ENCODE measurements at places on chromosomes 4 and X.

- DNase-seq: no peak
Observed at GRCh38 chrX:40244980-40245379, 147.2 kb upstream of the BCOR start.

GRCh38 chr4:16269240-16269639 lies 43.0 kb upstream of the TAPT1 start:
- DNase-seq: no peak

DNA sequence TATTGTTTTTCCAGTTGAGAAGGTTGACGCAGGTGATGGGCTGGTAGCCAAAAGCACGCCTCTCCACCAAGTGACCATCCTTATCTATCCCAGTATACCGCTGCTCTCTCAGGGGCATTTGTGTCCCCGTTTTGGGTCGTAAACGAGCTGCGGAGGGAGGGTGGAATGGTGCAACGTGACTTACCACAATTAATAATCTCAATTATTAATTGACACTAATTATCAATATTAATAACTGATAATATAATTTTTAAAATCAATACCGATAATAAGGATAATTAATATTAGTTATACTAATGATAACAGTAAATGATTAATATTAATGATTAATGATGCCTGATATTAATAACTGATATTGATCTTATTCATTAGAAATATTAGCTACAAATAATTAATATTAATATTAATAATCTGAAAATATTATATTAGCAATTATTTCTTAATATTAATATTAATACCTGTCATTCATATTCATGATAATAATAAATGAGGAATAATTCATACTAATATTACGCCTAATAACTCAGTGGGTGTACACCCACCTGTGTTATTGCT lies 56.1 kb downstream of the OTOP1 start:
- DNase-seq: no peak

DNA sequence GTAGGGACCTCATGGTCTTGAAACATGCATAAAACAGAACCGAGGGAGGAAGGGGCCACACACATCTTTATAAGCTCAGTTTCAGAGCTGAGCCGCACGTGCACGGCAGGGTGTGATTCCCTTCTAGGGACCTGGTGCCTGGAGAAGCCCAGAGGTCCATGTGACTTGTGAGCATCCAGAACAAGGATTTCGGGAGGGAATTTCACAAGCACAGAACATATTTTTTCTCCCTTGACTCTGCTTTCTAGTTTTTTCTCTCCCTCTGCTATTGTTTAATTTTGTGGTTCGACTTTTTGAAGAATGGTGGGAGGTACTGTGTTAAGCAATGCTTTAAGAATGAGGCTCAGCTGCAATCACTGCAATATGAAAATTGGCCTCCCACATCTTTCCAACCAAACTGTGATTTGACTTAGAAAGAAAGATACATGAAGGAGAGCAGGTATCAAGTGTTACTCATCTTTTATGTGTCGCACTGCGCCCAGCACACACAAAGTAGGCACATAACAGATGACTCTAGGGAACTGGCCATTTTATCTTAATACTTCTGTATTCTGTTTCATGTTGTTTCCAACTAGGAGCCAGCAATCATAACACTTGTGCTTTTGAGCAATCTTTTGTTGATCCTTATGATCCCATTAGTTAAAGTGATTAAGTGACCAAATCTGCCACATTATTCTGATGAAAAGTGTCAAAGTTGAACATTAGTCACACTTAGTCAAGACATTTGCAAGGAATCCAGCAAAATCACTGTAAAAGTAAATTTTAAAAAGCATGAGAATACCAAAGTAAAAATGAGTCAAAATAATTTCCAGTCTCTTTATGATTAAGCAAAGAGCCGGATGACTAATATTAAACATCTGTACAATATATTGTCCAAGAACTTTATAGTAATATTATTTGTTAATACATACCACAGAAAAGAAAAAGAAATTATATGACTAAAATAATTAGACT lies 86.4 kb downstream of the SHISA3 start:
- DNase-seq: no peak

DNA sequence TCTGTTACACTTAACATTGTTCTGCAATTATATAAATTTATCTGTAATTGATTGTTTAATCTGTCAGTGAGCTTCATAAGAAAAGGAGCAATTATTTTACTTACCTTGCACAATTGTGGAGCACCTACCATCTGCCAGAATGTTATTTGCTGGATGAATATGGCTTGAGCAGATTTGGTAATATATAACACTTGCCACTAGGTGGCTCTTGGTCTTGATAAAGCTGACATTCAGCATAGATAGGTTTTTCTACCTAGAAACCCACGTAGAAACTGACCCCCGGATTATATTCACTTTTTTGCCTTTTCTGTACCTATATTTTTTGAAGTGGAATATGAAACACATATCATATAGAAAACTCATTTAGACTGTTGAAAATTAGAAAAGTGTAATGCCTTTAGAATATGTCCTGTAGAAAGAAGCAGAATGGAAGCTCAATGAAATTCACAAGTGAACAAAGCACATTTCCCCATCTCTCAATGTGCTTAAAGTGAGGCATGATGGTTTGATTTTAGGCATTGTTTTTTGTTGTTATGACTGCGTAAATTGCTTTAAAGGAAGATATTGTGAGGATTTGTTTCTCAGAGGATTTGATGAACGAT lies 9.5 kb downstream of the RBPJ start:
- DNase-seq: no peak

DNA sequence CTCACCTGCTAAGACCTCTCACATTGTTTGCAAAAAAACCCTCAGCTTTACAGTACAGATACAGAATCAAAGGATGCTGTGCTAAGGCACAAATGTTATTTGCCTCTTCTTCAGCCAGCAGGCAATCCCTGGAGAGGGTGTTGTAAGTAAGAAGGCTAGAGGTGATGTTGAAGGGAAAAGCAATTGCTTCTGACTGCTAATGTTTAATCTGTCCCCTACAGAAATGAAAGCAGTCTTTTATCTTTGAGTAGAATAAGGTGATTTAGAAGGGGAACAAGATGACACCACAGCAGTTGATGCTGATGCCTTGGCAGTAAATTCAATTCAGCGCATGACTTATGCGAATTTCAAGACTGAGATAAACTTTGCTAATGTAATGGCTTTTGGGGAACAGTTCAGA lies 1064.8 kb upstream of the IGFBP7 start:
- no peak for DNase-seq

DNA sequence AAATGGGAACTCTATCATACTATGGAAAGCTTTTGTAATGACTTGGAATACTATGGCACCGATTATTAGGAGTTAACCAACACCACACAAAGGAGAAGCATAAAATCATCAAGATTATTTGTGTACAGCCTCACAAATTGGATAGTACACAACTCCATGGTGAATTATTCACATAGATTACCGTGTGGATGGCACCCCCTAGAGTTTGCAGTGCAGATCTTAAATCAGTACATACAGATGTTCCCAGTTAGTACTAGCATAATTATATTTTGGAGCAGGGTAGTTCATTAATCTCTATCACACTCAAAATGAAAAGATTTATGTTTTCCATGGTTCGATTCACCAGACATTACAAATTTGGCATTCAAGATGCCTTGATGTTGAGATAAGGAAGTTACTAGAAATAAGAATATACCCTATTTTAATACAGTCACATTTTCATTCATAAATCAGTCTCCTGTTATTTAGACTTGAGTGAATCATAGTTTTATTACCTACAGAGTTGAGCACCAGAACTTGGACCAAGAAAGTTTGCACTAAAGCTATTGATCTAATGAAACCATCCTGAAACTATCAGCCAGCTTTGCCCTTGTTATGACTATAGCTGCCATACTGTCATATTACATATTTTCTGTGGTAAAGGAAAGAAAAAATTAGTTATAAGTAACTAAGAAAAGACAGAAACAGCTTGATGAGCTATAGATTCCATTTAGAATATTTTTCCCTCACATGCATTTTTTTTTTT lies 531.8 kb downstream of the GLUD2 start:
- no peak for DNase-seq

DNA sequence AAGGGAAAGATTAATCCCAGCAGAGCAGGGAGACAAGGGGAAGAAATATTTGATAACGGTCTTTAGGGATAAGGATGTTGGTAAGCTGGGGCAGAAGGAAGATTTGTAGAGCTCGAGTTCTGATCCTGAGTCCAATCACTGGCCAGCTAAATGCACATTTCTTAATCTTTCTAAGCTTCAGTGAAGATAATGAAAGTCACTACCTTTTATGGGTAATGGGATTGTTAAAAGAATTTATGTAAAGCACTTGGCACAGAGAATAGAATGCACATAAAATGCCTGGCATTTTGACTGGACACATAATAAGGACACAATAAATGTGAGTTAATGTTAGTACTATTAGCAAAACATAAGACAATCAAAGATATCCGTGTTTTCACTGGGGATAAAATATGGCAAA lies 43.3 kb downstream of the NCAPG start:
- no peak for DNase-seq

DNA sequence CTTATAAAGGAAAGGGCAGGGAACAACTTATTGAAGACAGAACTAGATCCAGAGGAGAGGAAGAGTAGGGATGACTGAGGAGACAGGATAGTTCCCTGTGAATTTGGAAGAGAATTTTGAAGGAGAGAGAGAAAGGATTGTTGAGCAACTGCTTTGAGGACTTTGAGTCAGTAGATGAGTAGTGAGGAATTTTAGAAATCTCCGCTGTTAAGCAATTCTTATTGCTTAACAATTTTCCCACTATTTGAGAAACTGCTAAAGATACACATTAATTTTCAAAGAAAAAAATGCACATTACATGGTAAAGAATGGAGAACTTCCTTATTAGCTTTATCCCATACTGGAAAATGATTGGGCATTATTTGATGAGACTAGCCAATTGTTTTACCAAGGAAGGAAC lies 116.3 kb upstream of the NRK start:
- no peak for DNase-seq

DNA sequence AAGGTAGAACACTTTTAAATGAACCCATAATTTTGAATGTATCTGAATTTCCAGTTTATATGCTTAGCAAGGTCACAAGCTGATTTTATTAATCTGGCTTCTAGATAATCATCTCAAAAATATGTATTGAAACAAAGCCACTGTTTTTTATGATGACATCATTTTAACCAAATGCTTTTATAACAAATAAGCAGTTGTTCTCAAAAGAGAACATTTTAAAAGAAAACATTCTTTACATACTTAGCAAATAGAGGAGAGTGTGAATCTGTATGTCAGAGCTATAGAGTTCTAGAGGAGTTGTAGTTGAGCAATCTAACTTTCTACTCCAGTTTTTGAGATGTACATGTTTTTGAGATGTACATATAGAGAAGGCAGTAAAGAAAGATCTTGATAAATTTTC lies 42.5 kb downstream of the LAMP2 start:
- no peak for DNase-seq

DNA sequence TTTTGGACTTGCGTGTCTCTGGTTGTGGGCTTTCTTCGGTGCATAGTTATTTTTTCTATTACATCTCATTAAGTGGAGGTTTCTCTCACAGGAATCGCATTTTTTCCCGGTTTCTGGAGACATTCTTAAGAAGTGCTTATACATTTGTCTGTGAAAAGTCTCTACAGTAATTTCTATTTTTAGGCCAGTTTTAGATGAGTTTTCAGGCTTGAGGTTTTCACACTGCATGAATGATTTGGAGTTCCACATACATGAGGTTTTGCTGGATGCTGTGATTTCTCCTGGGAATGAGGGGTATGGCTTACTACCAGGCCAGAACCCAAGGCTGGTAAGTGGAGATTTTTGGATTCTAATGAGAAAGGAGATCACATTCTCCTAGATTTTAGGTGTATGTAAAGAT lies 422.6 kb upstream of the SLIT2 start:
- DNase-seq: no peak

GRCh38 chr4:24137671-24138601 lies 248.1 kb upstream of the PPARGC1A start:
- DNase-seq: no peak

DNA sequence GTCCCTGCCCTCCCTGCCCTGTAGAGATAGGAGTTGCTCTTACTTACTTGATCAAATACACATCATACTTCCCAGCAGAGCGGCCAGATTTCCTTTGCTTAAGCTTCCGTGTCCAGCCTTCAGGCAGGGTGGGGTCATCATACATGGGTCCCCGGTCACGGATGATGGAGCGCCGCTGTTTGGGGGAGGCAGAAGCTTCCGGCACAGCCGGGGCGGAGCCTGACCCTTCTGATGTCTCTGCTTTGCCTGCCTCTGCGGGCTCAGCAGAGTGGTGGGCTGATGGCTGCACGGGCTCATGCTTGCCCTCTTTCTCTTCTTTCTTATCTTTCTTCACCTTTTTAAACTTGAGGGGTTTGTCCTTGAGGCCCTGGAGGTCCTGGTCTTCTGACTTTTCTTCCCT lies 12.5 kb upstream of the IRAK1 start:
- DNase-seq: no peak

DNA sequence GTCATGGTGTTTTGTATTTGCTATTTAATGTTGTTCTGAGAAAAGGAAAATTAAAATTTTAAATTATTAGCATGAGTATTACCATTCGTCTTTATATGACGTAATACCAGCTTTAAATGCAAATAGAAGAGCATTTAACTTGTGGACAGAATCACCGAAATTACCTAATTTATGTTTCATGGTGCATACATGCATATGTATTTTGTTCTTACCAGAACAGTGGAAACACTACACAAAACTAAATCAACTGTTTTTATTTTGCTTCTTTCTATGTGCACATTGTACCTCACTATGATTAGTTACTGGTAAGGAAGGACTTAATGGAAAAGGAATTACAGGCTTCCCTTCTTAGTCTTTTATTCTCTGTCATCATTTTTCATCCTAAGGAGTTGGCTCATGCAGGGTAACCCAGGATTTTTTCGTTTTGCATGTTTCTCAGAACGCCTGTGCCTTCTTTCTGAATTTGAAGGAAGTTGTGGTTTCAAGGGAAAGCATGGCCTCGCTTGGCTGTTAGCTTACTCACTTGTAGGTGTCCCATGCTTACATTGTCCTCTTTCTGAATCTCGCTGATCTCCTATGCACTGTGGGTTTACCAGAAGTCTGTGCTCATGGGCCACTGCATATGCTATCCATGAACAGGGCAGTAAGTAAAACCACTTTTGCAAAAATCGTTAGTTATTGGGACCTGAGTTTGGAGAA lies 300.0 kb upstream of the PUDP start:
- no peak for DNase-seq

- no peak for DNase-seq
Observed at GRCh38 chrX:26783512-26784225, 567.7 kb downstream of the MAGEB5 start.

GRCh38 chr4:67531379-67531962 lies 13.8 kb downstream of the CENPC start:
- no peak for DNase-seq

DNA sequence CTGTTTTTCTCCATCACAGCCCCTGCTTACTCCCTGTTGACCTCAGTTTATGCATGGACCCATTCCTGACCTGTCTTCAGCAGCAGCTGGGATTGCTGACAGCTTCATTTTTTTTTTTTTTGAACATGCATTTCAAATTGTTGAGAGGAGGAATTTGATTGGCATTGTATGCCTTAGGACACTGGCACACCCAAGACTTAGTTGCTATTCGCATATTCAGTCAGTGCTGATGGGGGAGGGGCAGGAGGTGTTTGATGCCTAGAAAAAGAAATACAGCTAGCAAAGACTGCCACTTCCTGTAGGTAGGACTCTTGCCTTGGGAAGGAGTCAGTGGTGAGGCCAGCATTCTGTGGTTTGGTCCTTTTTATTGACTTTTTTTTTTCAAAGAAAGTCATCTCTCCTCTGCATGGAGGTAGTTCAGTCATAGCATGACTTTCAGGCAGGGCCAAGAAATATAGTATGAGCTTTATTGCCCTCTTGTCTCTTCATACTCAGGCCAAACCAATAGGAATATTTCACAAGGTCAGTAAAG lies 33.6 kb upstream of the XK start:
- no peak for DNase-seq
